ENCODE measurements at places on chromosomes 3 and 15.

DNA sequence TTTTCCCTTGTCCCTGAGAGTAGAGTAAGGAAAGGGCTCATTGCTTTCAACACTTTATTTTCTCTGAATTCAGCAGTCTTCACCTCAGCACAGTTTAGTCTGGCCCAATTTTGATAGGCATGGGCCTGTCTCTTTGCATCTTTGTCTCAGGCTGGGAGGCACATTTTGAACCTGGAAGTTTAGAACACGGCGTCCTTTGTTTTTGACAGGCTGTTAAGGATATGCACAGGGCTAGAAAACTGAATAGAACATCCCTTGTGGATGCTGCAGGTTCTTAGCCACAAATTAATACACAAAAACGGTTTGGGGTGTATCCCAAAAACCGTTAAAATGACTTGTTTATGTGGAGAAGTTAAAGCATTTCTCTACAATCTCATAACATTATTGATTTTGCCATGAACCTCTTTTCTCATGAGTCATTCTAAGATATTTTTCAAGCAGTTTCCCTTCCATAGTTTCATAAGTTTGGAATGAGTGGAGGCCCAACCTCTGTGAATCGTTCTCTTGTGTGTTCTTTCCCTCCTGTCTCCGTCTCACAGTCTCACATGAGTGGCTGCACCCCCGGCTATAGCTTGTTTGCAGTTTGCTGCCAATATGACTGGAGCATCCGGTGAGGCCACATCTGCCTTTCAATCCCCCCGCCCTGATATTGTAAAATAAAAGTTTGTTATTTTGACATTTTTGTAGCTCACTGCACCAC lies 192.9 kb upstream of the EIF1B start:
- peak; percentile 63 for DNase-seq

DNA sequence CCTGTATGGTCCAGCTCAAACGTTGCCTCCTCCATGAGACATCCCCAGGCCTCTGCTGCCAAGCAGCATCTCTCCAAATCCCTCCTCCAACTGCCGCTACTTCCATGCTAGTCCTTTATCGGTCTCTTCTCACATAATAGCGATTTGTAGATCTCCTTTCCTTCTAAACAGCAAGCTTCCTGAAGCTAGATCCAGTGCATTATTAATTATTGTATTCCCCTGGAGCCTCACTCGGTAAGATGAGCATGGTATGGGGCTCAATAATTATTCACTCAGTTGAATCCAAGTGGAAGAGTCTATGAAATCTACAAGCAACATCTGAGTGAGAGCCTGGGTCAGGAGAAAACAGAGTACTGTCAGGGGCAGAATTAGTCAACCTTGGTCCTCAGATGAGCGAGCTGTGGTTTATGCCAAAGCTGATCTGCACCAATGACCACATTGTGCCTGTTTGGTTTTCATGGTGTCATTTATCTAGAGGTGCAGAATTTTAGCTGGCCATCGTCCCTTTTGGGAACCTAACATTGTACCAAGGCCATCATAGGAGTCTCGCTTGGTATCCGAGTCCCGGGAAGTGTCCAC lies 93.8 kb upstream of the UBE2E1 start:
- DNase-seq, result no peak

GRCh38 chr3:42190701-42191442 lies 75.1 kb downstream of the CCK start:
- DNase-seq, result peak; percentile 44

DNA sequence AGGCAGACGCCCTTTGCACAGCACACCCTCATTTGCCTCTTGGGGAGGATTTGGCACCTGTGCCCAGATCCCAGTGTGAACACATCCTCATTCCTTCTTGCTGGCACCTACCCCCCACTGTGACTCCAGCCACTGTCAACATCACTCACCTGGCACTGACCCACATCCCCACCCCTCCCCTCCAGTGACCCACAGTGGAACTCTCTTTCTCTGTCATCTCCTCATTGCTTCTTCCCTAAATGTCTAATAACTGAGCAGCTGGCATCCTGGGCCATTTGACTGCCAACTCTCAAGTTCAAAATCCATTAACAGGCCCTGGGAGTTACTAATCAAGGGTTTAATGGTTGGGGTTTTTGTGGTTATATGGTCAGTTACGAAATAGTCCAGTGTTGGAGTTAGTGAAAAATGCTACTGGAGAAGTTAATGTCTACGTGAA lies 14.4 kb downstream of the SNAPC5 start:
- DNase-seq, result no peak

GRCh38 chr3:142117056-142117851 lies 32.1 kb downstream of the TFDP2 start:
- DNase-seq, result no peak

DNA sequence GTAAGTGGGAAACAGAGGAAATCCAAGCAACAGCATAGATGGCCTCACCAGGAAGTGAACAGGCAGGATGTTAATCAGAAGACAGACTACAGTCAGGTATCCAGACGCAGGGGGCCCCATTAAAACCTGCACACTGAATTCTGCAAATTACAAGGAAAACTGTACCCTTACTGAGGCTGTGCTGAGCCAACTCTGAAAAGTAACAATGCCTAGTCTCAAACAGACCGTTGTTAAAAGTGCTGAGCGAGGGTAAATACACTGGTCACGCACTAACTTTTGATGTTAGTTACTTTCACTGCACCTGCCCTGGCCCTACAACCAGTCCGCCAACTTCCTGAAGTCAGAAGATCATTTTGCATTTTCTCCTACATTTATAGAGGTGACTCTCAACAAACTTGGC lies 1.0 kb downstream of the TAMM41 start:
- no peak for DNase-seq

- no peak for DNase-seq
Measured at GRCh38 chr3:55549177-55549576, 62.1 kb upstream of the WNT5A start.

GRCh38 chr3:151008699-151009098 lies 36.2 kb upstream of the CLRN1 start:
- DNase-seq, result peak; percentile 2

DNA sequence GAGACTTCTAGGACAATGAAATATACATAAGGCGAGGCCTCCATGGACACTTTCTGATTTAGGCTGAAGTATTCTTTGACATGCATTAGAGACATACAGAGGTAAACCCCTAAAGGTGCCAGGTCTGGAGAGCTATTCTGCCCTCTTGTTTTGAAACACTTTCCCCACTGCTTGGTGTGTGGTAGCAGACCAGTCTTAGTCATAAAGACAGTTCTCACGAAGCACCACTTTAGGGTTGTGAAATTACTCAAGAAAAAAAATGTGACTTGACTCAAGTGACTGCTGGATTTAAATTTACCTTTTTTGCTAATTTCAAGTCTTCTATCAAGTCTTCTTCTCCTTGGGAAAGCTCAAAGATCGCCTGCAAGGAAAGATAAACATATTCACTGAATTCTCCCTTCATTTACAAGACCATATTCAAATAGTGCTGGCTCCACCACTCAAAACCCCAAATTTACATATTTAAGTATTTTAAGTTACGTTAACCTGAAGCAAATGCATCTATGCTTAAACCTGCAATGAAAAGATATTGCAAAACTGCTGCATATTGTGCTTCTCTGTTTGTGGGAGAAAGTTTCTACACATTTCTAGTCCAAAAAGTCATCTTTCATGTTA lies 48.4 kb downstream of the ARHGEF3 start:
- no peak for DNase-seq

DNA sequence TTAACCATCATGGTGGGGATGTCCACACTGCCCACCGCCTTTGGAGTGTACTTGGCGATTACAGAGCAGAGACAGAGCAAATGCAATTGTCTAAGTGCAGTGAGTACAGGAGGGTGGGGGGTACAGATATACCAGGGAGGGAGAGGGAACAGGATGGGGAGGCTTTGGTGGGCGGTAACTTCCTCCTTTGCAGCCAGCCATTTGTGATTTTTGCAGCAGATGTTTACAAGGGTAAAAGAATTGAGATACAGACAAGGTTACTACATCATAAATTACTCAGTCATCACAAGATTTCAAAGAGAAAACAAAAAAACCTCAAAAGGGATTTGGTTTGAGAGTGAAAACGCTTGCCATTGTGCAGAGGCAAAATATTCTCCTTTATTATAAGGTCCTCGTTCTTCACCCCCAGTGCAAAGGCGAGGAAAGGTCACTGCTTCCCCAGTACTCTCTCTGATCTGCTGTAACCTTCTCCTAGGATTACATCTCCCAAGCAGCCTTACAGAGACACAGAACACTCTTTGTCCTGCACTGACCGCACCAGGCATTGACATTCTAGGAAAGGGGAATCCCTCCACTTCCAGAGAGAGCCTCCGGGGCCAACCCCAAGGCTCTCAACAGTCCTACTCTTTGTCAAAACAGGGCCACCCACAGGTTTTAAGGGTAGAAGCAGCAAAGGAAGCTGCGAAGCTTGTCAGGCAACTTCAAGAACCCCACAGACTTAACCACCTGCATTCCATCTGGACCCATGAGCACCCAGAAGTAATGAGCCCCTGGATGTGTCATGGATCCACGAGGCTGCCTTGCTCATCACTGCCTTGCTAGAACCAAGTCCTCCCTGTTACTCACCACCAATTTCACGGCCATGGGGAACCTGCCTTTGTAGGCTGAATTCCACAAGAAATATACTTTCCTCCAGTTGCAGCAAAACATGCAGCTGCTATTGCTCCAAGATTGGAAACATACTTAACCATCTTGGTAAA lies 117.3 kb downstream of the ADAMTS17 start:
- DNase-seq, result no peak

DNA sequence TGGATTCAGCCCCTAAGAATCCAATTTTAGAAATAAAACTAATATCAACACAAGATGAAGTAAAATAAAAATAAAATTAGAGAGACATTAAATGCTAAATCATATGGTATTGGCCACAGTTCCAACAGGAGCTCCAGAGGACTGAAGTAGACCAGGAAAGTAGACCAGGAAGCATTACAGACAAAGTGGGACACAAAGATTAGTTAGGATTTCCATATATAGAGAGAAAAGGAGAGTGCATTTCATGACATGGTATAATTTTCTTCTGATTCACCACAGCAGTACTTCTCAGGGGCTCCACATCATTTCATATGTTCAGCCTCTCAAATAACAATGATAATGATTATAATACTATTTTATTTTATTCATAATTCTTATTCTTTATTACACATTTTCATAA lies 18.3 kb downstream of the FGF7 start:
- DNase-seq, result no peak

DNA sequence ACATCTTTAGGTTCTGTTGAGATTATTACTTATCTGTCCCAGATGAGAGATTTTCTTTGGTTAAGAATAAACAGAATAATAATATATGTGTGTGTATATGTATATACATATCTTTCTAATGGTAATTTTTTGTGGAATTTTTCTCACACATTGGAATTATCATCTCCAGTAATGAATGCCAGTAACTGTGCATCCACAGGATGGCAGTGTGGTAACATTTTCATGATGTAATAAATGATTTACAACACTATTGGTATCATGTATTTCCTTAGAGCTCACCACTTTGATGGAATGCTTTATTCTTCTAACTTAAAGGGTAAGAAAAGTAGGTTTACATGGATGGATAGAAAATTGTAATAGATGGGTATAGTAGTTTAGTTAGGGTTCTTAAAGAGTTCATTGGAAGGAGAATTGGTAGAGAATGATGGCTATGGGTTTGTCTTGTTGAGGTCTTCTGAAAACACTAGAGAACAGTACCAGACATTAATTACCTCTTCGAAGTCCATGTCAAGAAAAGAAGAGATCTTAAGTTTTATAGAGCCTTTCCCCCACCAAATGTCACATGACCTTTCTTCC lies 78.1 kb downstream of the STT3B start:
- DNase-seq, result peak; percentile 20

GRCh38 chr15:90834626-90835025 lies 33.8 kb upstream of the FURIN start:
- no peak for DNase-seq

DNA sequence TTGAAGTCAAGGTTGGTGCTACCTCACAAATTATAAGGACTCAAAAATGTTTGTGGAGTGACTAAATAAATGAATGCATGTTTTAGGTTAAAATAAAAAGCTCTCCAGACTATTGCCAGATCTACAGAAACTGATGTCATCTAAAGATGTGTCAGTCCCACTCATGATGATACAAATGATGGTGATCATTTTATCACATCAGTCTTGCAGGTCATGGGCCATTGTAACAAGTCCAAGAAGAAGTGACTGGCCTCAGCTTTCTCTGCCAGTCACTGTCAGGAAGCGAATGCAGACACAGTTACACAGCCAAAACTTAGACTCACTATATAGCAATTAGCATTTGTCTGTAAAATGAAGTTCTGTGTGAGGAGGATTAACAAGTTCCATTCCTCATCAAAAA lies 18.5 kb downstream of the ATP8B4 start:
- DNase-seq, result no peak

- peak; percentile 24 for DNase-seq
Measured at GRCh38 chr3:66442254-66443117, 58.3 kb downstream of the LRIG1 start.

GRCh38 chr15:39125904-39126303 lies 455.0 kb upstream of the THBS1 start:
- no peak for DNase-seq

Measured in amniotic stem cell (primary cell).